ENCODE measurements at places on chromosomes 7 and 10.

- no peaks in the 10 kb centered on the region for H3K27me3 ChIP-seq
- peak; percentile 87 for DNase-seq
Observed at GRCh38 chr10:58028597-58029366, 238.9 kb downstream of the IPMK start.

DNA sequence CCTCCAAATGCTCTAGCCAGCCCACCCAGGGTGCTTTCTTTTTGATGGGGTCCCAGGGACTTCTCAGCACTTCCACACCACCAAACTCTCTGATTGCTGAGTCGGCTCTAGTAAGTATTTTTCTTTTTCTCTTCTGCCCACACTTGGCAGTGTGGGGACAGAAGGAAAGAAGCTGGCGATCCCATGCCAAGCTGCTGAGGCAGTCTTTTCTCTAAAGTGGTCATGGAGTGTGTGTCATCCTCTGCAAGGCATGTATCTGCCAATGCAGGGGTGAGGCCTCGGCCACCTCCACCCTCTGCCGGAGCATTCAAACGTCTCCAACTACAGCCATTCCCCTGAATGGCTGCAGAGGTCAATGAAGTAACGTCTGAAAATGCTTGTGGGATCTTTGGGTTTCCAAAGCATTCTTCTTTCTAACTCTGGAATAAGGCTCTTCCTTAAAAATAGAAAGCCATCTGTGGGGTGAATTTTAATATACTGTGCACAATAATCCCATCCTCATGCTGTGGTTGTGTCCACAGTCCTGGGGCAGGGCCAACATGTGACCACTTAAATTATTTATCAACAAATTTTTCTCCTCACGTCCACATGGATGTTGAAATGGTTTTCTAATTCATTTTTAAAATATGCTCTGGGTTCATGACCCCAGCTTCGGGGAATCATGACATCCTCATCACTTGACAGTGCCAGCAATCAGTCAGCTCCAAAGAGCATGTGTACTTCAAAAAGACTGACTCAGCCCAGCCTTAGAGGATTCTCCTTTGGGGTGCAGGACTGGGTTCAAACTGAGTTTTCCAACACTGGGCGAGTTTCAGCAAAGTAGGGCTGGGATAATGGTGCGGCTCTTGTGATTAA, 171.3 kb upstream of the ITGB1 start:
- H3K36me3 ChIP-seq, result no peaks in the 10 kb centered on the region
- no peaks in the 10 kb centered on the region for H3K27me3 ChIP-seq

- no peak overlapping the region for H3K27ac ChIP-seq
- H3K4me3 ChIP-seq, result no peak overlapping the region
- peaks cover 12% of the 10 kb centered on the region for H3K4me1 ChIP-seq
- H3K27me3 ChIP-seq, result no peaks in the 10 kb centered on the region
- H3K36me3 ChIP-seq, result no peaks in the 10 kb centered on the region
Observed at GRCh38 chr10:35458500-35459448, 122.5 kb downstream of the CCNY start.

DNA sequence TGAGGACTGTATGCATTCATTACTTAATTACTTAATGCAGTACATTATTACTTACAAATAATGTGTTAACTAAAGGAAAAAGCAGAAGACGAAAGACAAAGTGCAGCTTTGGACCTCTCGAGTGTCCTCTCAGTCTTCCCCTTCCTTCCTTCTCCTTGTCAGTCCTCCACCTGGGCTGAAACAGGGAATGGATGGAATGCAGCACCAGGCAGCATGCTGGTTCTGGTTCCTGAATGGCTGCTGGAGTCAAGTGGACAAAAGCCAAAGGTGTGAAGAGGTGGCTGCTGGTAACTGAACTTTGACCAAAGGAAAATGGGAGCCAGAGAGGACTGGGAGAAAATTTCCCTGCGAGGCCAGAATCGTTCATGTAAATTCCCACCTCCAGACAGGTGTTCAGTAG, 179.5 kb downstream of the GPAM start:
- no peaks in the 10 kb centered on the region for H3K36me3 ChIP-seq
- DNase-seq, result no peak
- H3K4me3 ChIP-seq, result no peak overlapping the region

DNA sequence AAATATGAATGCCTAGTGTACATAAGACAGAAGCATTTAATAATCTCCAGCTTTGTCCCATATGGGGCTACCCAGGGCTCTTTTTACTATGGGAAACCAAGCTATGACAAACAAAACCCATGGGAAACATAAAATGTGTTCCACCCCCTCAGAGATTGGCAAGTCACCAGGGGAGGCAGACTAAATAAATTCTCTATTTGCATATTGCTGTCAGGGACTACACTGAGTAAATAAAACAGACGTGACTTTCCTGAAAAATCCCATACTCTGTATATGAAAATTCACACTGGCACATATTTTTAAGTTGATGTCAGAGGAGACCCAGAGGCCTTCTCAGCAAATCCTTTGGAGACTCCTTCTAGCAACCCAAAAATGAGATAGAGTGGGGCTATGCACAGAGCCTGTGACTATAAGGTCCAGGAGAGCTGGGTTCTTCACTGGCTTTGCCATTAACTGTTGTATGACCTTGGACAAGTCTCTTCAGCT, 44.0 kb upstream of the HPSE2 start:
- H3K4me3 ChIP-seq, result no peak overlapping the region
- H3K27me3 ChIP-seq, result no peaks in the 10 kb centered on the region
- no peaks in the 10 kb centered on the region for H3K36me3 ChIP-seq
- no peak overlapping the region for H3K27ac ChIP-seq
- DNase-seq, result no peak

GRCh38 chr10:133464582-133465031, 10.9 kb downstream of the SCART1 start:
- H3K36me3 ChIP-seq, result no peaks in the 10 kb centered on the region
- H3K27me3 ChIP-seq, result no peaks in the 10 kb centered on the region
- no peak overlapping the region for H3K27ac ChIP-seq
- H3K4me1 ChIP-seq, result no peaks in the 10 kb centered on the region
- no peak overlapping the region for H3K4me3 ChIP-seq

DNA sequence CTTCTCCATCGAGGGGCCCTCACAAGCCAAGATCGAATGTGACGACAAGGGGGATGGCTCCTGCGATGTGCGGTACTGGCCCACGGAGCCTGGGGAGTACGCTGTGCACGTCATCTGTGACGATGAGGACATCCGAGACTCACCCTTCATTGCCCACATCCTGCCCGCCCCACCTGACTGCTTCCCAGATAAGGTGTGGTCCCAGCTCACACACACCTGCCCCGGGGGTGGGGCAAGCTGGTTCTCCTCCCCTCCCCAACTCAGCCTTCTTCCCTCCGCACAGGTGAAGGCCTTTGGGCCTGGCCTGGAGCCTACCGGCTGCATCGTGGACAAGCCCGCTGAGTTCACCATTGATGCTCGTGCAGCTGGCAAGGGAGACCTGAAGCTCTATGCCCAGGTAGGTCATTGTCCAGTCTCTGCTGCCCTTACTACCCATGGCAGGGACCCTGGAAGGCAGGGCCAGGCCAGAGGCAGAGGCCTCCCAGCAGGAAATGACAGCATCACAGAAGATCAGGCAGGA, 11.0 kb downstream of the FLNC start:
- no peak overlapping the region for H3K4me3 ChIP-seq
- H3K27me3 ChIP-seq, result no peaks in the 10 kb centered on the region
- peaks cover 94% of the 10 kb centered on the region for H3K36me3 ChIP-seq

DNA sequence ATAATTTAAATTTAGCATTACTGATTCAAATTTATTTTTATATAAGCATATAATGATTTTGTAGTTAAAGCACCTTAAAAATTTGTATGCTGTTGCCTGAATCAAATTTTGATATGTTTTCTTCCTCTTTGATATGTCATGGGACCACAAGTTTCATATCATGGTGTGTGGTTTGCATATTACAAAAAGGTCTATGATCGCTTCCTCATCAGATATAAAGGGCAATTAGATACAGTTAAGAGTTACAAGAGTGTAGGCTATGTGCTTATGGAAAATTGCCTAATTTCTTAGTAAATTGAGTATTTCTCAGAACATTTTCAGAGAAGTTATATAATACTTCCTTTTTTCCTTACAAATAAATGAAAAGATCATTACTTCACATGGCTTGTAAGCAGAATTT, 22.2 kb downstream of the MRC1 start:
- no peaks in the 10 kb centered on the region for H3K27me3 ChIP-seq
- no peak overlapping the region for H3K4me3 ChIP-seq
- no peaks in the 10 kb centered on the region for H3K36me3 ChIP-seq
- DNase-seq, result no peak
- no peak overlapping the region for H3K27ac ChIP-seq
- H3K4me1 ChIP-seq, result peaks cover 16% of the 10 kb centered on the region

DNA sequence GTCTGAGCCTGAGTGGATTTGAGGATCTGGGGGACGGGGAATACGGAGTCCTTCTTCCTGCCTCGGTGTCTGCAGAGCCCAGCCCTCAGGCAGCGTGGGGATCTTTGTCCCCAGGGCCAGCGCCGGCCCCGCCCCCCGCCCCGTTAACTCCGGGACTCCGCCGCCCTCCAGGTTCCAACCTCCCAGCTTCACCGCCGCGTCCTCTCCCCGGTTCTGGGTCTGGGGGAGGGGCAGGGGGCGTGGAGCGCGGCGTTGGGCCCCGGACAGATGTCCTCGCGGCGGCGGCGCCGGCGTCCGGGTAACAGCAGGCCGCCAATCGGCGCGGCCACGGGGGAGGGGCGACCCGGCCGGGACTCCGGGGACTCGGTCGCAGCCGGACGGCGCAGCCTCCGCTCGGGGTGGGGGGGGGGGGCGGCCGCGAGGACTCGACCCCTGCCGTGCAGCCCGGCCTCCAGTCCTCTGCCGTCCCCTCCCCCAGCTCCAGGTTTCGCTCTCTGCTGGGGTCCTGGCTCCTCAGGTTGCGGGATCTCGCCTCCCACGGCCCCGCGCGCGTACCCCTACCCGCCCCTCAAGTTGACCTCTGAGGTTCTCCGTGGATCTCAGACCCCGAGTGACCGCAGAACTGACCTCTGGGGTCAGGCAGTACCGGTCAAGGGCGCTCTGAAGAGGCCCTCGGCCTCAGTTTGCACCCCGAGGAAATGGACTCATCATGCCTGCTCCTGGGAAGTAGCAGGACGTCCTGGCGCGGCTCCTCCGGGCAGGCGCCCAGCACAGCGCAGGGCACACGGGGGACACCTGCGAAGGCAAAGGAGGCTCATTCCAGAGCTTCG, 2.3 kb upstream of the ELFN1 start:
- DNase-seq, result no peak
- H3K4me3 ChIP-seq, result no peak overlapping the region
- H3K4me1 ChIP-seq, result peaks cover 19% of the 10 kb centered on the region

DNA sequence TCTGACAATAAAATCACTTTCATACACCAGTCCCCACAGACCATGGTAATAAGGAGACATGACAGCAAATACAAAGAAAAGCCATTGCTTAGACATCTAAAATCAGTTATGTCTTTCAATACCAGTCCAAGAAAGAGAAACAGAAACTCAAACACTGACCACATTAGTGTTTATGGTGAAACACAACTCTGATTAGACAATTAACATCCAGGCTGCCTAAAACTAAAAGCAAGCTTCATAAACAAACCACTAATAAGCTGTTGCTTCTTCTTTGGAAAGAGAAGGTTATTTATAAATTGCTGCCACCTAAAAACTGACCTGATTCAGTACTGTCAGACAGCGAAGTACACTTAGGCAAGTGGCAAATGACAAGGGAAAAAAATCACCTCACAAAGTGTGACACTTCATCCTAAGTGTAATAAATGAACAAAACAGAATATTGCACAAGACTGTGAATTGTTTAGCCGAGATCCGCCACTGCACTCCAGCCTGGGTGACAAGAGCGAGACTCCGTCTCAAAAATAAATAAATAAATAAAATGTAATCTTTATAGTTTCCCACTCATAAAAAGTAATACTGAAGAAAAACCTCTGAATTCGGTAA, 277.4 kb downstream of the PARD3 start:
- H3K4me3 ChIP-seq, result peak overlapping the region; percentile 36
- H3K4me1 ChIP-seq, result peaks cover 19% of the 10 kb centered on the region
- DNase-seq, result no peak
- no peaks in the 10 kb centered on the region for H3K27me3 ChIP-seq
- H3K36me3 ChIP-seq, result no peaks in the 10 kb centered on the region

GRCh38 chr7:138137423-138138171, 61.3 kb downstream of the AKR1D1 start:
- DNase-seq, result no peak
- H3K27ac ChIP-seq, result no peak overlapping the region
- H3K4me1 ChIP-seq, result no peaks in the 10 kb centered on the region
- no peaks in the 10 kb centered on the region for H3K36me3 ChIP-seq

GRCh38 chr10:78301891-78302738, 268.5 kb downstream of the RPS24 start:
- no peaks in the 10 kb centered on the region for H3K27me3 ChIP-seq
- H3K4me3 ChIP-seq, result no peak overlapping the region
- H3K4me1 ChIP-seq, result peaks cover 9% of the 10 kb centered on the region
- H3K36me3 ChIP-seq, result no peaks in the 10 kb centered on the region

GRCh38 chr7:47087866-47088265, 494.0 kb downstream of the TNS3 start:
- H3K36me3 ChIP-seq, result no peaks in the 10 kb centered on the region
- no peak overlapping the region for H3K27ac ChIP-seq
- peaks cover 10% of the 10 kb centered on the region for H3K4me1 ChIP-seq
- DNase-seq, result no peak

- H3K4me3 ChIP-seq, result no peak within 1 kb of the TSS
- peaks cover 48% of the 10 kb centered on the region for H3K27me3 ChIP-seq
- H3K27ac ChIP-seq, result no peak within 1 kb of the TSS
- no peaks in the 10 kb centered on the region for H3K36me3 ChIP-seq
- no peaks in the 10 kb centered on the region for H3K4me1 ChIP-seq
Observed at GRCh38 chr7:4861673-4862072, at the start of gene PAPOLB. Gene PAPOLB, minus strand, starts transcription at chr7:4862030. Its CDS starts 220 bp downstream, at chr7:4861810.

GRCh38 chr10:97321032-97321803, 2.1 kb downstream of the FRAT1 start:
- no peak for DNase-seq
- no peak overlapping the region for H3K4me3 ChIP-seq
- H3K27ac ChIP-seq, result no peak overlapping the region
- H3K4me1 ChIP-seq, result peaks cover 15% of the 10 kb centered on the region
- H3K36me3 ChIP-seq, result no peaks in the 10 kb centered on the region

DNA sequence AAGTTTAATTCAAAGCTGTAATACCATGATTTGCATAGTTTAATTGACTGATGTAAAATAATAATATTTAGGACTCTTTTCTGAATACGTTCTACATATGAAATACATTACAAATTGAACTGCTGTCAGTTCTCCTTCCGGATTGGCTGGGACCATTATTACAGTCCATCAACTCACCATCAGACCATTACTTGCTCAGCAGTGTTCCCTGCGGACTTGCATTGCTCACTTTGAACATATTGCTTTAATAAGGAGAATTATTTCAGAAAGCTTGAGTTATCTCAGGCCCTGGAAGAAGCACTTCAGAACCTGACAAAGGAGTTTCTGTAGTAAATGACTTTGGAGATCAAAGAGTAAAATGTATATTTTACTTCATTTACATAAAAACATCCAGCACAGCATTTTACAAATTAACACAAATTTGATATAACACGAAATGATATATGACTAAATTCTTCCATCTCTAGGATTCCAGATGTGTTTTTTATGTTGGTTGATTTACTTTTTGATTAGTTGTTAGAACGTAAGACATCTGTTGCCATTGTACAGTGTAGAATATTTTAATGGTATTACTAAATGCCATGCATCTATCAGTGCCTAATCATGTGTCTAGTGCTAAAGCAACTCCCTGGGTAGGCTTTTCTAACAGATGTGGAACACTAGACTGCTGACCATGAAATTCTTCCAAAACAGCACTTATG, 418.5 kb upstream of the SEMA3A start:
- no peaks in the 10 kb centered on the region for H3K36me3 ChIP-seq
- no peaks in the 10 kb centered on the region for H3K27me3 ChIP-seq
- H3K27ac ChIP-seq, result no peak overlapping the region
- no peak overlapping the region for H3K4me3 ChIP-seq
- DNase-seq, result no peak
- H3K4me1 ChIP-seq, result no peaks in the 10 kb centered on the region

Data from SJSA1 (cell line).